ENCODE measurements at places on chromosomes 2 and 18.

- DNase-seq: no peak
Observed at GRCh38 chr2:168328421-168328820, 81.0 kb upstream of the STK39 start.

- no peak for DNase-seq
Observed at GRCh38 chr2:58070765-58071164, 24.2 kb downstream of the VRK2 start.

DNA sequence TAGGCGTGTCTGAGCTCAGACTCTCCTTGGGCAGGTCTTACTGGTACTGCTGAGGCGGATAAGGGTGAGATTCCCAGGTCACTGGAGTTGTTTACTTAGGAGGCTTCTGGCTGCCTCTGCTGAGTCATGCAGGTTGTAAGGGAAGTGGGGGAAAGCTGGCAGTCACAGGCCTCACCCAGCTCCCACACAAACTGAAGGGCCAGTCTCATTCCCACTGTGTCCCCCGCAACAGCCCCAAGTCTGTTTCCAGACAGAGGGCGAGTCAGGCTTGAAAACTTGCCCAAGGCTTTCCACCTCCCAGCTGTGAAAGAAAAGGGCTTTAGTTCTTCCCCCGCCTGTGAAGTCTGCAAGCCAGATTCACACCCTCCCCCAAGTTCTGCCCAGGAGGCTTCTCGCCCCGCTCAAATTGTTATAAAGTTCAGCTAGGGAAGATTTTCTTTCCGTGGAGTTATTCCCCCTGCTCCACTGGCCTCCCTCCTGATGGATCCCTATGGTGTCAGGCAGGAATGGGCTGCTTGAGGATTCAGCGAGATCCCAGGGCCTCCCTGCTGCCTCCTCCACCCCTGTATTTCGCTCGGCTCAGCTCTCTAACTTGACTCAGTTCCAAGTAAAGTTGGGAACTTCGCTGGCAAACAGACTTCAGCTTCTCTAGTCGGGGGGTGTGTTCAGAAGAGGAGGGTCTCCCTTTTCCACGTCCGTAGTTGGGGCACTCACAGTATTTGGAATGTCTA is 248.6 kb downstream of the NR4A2 start:
- no peak for DNase-seq

GRCh38 chr2:220437938-220438337 is 810.5 kb downstream of the SLC4A3 start:
- DNase-seq: no peak

DNA sequence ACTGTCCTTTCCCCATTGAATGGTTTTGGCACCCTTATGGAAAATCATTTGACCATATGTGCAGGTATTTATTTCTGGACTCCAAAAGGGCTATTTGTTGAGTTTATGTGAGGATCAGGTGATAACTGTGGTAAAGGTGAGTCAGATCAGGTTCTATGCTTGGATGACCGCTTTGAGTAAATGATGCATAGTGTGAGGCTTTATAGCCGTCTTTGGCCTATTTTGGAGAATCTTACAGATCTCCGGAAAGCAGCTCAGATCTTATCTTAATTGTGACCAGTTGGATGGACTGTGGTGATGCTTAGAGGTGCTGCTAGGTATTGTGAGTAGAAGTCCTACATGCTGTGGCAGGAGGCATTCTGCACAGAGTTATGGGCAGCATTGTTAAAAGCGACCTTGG is 126.2 kb downstream of the METTL8 start:
- DNase-seq: no peak

- DNase-seq: no peak
Observed at GRCh38 chr2:28509361-28509760, 13.5 kb downstream of the PLB1 start.

GRCh38 chr2:120565929-120566328 is 169.7 kb upstream of the GLI2 start:
- no peak for DNase-seq

DNA sequence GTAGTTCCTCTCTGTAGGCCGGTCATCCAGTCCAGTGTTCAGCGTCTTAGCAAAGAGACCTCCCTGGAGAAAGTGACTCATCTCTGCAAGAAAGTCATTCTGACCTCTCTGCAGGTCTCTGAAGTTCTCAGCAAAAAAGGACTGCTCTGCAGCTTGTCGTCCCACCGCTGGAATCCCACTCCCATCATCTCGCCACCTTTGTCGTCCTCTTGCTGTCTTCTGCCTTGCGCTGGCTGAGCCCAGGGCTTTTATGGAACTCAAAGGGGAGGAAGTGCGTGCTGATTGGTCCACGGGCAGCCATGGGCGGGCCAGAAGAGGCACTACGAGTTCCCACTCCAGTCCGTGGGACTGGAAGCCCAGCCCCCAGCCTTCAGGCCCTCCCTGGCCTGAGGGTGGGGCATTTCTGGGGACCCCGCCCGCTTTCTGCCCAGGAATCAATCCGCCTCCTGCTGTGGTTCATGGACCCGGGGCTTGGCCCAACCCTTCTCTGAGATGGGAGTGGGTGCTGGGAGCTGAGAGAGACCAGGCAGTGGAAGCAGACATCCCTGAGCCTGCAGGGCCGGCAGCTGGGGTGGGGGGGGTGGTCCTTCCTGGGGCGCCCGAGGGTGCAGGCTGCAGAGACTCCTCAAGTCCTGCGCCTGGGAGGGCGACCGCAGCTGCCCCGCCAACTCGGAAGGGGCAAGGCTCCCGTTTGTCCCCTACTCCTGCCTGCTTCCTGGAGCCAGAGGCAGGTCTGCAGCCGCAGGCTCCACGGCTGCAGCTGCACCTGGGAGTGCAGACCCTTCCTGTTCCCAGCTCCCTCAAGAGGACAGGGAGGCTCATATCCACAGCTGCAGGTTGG is 660.7 kb upstream of the RAB6C start:
- no peak for DNase-seq

- no peak for DNase-seq
Observed at GRCh38 chr2:61720911-61721310, 132.9 kb downstream of the FAM161A start.

GRCh38 chr2:14601156-14601770 is 31.3 kb upstream of the LRATD1 start:
- no peak for DNase-seq

- no peak for DNase-seq
Observed at GRCh38 chr2:100784681-100785080, 35.3 kb upstream of the NPAS2 start.

DNA sequence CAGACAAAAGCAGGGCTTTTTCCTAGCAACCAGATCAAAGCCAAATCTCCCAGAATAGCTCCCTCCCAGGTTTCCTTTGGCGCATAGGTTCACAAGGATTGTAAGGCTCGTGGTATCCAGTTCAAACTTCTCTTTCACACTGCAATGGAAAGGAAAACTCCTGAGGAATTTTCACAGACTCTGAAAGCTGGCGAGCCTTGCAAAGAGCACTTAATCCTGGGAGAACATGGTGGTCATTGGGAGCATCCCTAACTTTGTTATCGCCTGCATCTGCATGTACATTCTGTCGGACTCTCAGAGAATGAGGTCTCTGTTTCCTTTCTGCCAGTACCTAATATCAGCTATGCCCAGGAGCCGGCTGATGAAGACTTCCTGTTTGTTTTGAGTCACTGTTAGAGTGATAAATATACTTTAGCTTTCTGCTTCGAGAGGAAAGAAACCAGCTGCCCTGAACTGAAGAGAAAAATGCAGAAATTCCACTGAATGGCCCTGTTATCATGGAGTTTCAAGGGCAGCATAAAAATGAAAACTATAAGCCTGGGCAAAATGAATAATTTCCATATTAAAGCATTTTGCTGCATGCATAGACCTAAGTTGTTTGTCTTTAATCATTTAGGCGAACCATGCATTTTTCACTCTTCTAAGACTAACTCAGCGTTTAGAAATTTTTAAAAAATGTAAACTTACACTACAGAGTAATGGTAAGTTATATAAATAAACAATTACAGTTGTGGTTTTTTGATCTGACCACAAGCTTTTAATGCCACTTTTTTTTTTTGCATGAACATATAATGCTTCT is 76.4 kb upstream of the ZEB2 start:
- no peak for DNase-seq

GRCh38 chr2:226423498-226423960 is 376.1 kb downstream of the IRS1 start:
- DNase-seq: peak; percentile 67

GRCh38 chr2:226701052-226701451 is 98.6 kb downstream of the IRS1 start:
- DNase-seq: no peak

GRCh38 chr2:96107708-96108065 is 8.7 kb downstream of the ADRA2B start:
- no peak for DNase-seq

GRCh38 chr2:127359520-127359919 is 28.3 kb downstream of the MAP3K2 start:
- DNase-seq: no peak

DNA sequence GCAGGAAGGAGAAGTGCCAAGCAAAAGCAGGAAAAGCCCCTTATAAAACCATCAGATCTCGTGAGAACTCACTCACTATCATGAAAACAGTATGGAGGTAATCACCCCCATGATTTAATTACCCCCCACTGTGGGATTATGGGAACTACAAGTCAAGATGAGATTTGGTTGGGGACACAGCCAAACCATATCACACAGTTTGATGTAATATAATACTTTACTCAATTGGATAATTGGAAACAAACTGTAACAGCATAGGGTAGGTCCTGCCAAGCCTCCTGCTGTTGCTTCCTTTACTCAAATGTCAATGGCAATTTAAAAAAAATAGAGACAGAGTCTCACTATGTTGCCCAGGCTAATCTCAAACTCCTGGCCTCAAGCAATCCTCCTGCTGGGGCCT is 15.5 kb upstream of the METTL21A start:
- no peak for DNase-seq

DNA sequence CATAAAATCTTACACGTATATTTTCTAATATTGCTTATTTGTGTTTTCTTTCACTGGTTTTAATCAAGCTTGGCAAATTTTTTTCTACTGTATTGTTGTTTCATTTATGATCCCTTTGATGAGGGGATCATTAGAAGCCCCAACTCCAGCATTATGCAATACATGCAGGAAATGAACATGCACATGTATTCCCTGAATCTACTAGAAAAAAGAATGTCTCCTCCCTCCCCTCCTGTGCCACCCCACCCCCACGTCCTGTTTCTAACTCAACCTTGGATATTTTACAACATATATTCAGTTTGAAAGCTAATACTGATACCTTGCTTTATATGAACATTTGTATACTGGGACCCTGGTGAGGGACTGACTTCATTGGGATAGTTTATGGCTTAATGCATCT is 53.0 kb downstream of the EML6 start:
- no peak for DNase-seq

DNA sequence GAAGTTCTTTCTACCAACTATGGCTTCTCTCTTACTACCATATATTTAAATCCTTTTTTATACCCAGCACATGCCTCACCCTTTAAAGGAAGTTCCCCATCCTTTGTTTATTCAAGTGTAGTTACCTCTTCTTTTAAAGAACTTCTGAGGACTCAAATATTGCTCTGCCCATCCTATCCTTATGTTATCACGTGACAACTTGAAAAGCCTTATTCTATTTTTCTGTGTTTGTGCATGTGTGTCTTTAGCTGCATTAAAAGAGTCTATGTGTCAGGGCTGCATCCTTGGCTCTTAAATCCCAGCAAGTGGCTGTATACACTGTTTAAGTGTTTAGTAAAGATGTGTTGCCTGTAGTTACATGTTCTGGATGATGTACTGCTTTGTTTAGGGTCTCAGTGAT is 22.5 kb downstream of the FSHR start:
- DNase-seq: no peak

GRCh38 chr2:40625849-40626248 is 174.0 kb upstream of the SLC8A1 start:
- no peak for DNase-seq

GRCh38 chr2:10439185-10439879 is 8.8 kb downstream of the ODC1 start:
- DNase-seq: no peak
